ENCODE measurements at places on chromosomes 16 and 17. TPM values are rescaled to one million over a fixed set of nuclear protein-coding genes. Genes with fewer than 3 reads are reported as not detected.

GRCh38 chr16:87012954-87013938 lies 303.9 kb downstream of the C16orf95 start:
- no peaks in the 10 kb centered on the region for H3K4me1 ChIP-seq
- no peaks in the 10 kb centered on the region for H3K36me3 ChIP-seq
- no peaks in the 10 kb centered on the region for H3K27me3 ChIP-seq
- no peak overlapping the region for H3K27ac ChIP-seq
- H3K4me3 ChIP-seq, result no peak overlapping the region
- no peak for DNase-seq

SLFN12 gene
- 33.8 TPM for total RNA-seq

IRX5 gene
- total RNA-seq, result not detected

DNA sequence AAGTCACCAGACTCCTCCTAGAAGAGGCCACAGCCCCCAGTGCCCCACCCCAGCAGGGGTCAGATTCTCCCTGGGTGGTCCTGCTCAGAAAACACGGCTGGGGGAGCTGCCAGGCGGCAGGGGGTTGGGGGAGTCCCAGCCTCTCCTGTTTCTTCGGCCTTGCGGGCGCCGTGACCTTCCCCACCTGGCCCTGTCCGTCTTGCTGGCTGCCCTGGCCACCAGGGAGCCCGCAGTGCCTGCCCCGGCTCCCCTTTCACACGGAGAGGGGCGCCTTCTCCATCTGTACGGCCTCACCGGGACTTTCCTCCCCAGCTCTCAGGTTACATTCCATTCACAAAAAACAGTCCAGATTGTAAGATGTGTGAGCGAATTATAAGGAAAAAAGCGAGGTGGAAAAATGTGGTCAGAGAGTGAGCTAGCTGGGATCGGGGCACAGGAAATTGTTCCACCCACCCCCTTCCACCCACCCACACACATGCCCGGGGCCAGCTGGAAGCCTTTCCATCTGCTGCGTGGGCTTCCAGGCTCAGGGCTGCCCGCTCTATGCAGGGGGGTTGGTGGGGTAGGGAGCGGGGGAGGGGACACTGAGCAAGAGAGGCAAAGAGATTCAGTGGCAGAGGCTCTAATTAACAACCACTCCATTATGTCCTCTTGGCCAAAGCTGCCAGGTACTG lies 14.6 kb upstream of the CIBAR2 start:
- no peak for DNase-seq
- peak overlapping the region; percentile 30 for H3K27ac ChIP-seq
- no peak overlapping the region for H3K4me3 ChIP-seq
- no peaks in the 10 kb centered on the region for H3K27me3 ChIP-seq

GDPD3 gene
- total RNA-seq, result 12.3 TPM

DNA sequence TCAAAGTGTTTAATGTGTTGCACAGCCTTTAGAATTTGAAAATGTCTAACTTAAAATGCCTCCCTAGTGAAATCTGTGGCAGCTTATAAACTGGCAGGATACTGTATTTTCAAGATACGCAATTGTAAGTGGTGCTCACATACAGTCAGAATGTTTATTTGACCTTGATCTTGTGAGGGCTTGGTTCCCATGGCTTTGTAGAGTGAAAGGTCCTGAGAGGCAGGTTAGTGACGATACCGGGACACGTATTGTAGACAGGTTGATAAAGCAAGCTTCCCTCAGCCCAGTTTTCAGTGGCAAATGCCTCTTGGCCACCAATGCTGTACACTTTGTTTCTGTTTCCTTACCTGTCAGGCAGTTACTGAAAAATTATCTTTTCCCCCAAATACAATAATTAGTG lies 426.6 kb downstream of the MAF start:
- H3K27ac ChIP-seq, result no peak overlapping the region
- H3K4me1 ChIP-seq, result no peaks in the 10 kb centered on the region
- no peaks in the 10 kb centered on the region for H3K36me3 ChIP-seq
- no peak for DNase-seq
- H3K4me3 ChIP-seq, result no peak overlapping the region

DRC3 gene
- total RNA-seq, result not detected

Measured in Peyer's patch (tissue), 4 donors.